ENCODE measurements at places on chromosomes 7 and 10.
A peak's percentile ranks its signal among the peaks of the same experiment; 100 is the strongest.

DNA sequence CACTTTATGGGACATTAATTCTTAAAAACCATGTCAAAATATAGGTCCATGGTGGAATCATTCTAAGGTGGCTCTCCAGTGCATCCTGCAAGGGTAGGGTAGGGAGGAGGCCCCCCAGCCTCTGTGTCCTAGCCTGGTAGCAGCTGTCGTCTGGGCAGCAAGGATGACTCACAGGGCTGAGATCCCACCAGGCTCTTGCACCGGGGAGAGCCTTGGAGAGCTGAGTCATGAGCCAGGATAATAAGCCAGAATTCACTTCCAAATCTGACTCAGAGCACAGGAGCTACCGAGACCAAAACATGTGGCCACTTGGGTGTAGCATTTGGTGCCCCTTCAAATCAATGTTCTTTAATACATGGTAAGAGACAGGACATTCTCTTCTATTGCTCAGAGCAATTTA is 298.5 kb downstream of the NEBL start:
- DNase-seq, result peak; percentile 70

DNA sequence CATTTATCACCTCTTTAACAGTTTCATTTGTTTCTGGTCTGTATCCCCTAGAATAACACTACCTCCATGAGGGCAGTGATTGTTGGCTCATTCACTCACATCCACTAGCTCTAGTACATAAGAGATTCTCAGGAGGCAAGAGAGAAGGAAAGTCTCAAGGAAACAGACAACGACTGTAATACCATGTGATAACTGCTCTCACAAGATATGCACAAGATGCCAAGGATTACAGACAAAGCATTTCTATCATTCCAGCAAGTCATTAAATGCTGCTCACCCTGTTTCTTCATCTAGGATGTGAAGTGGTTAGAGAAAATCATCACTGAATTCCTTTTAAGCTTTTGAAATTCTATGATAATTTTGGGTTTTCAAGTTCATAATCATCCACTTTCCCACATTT is 115.3 kb downstream of the HIBADH start:
- peak; percentile 48 for DNase-seq

DNA sequence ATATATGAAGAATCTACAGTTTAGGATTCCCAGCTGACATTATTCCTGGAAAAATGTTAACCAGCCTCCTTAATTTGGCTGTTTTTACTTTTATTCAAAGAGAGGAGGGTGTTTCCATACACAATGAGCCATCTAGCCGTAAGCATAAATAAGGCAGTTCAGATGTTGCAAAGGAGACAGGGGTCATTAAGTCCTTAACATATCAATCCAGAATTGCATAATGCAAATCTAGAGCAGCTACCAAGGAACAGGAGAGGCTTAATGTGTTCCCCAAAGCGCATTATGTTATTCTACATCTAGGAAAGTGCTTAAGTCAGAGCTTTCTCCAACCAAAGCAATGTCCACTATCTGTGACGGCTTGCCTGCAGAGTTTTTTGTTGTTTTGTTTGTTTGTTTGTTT is 32.4 kb upstream of the TCF7L2 start:
- DNase-seq, result no peak

- DNase-seq, result peak; percentile 76
Measured at GRCh38 chr7:8190119-8190895, 71.7 kb downstream of the ICA1 start.
